Kasumi-1 (cell line): ENCODE measurements at places on chromosomes 7 and 10.
A peak's percentile ranks its signal among the peaks of the same experiment; 100 is the strongest.

DNA sequence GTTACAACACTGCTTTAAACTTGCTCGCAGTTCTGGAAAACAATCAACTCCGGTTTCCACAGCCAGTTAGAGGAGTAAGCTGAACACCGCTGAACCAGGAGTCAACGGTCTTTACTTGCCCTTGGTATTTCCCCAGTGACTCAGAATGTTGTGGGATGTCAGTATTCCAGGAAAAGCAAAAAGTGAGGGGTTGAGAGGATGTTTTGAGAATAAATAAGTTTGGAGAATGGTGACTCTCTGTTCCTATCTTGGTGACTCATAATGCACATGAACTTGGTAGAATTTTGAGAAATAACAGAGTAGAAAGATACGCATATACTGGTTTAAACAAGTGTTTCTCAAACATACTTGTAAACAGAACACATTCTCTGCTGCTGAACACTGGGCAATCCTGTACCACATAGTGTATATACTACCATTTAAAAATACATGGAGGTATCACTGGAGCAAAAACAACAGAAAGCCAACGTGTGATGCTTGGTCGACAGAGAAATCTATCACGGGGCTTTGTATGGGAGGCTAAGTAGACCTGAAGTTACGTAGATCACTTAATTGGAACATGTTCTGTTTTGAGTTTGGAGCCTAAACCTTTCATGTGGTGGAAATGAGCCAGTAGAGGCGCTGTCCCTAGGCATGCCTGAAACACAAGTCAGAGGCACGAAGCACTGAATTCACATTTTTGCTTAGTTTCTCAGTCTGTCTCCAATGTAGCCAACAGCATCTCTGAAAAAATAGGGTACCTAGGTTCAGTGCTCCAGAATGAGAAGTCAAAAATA is 534.3 kb downstream of the PARD3 start:
- no peak for DNase-seq

- DNase-seq = no peak
Observed at GRCh38 chr10:61841338-61841875, 60.1 kb upstream of the ARID5B start.

DNA sequence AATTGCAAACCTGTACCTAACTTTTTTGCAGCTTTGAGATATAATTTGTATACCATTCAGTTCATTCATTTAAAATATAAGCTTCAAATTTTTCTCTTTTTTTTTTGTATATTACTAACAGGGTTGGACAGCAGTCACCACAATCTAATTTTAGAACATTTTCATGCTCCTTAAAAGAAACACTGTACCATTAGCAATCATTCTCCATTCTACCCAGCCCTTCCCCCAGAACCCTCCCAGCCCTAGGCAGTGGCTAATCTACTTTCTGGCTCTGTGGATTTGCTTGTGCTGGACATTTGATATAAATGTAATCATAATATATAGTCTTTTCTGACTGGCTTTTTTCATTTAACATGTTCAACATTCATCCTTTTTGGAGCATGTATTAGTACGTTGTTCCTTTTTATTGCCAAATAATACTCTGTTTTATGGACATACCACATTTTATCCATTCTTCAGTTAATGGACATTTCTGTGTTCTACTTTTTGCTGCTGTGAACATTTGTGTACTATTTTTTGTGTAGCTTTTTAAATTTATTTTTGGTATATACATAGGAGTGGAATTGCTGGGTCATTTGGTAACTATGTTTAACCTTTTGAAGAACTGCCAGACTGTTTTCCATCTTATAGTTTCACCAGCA is 40.9 kb upstream of the ST7 start:
- no peak for DNase-seq

DNA sequence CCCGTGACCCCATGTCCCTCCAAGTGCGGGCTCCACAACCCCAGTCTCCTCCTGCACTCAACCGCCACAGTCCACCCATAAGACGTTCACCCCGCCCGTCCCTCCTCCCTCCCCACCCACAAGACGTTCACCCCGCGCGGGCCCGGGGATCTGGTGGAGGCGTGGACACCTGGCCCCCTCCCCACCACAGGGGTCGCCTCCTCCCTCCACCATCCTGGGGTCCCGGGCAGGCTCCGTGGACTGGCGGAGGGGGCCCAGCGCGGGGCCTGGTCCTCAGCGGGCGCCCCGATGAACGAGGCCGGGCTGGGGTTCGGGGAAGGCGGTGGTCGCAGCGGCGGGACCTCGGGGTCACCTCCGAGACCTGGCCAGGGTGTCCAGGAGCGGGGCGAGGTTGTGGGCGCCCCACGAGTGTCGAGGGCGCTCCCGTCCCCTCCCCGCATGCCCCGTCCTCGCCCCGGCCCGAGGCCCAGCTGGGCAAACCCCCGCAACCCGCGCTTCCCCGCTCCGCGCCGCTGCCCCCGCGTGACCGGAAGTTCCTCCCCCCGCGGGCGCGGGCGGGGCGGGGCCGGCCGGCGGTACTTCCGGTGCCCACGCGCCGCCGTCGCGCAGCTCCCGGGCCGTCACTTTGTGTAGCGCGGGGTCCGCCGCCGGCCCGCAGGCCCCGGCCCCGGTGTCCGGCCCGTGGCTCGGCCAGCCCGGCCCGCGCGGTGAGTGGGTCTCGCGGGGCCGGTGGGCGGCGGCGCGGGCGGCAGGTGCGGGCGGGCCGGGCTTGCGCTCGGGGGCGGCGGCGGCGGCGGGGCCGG is at the start of gene ZNF316:
Gene ZNF316 (plus strand): TSS at position 578 of the 803 bp plus-strand sequence. CDS start 5,092 bp downstream, outside the sequence.
- DNase-seq = no peak

DNA sequence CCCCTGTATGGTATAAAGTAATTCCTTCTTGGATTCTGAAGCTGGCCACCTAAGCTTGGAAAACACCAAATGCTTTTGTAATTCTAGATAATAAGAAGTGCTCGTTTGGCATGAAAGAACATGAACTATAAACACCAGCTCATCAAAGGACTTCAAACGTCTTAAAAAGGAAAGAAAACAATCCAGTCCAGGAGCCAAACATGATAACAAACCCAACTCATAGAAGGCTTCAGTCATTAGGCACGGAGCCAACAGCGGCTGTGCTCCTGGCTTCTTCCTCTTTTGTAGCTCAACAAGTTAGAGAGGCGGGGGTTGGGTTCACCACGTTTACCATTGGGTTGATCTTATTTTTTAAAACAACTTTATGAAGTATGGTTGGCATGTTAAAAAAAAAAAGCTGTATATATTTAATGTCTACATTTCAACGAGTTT is 56.4 kb upstream of the ECHDC3 start:
- peak; percentile 97 for DNase-seq

DNA sequence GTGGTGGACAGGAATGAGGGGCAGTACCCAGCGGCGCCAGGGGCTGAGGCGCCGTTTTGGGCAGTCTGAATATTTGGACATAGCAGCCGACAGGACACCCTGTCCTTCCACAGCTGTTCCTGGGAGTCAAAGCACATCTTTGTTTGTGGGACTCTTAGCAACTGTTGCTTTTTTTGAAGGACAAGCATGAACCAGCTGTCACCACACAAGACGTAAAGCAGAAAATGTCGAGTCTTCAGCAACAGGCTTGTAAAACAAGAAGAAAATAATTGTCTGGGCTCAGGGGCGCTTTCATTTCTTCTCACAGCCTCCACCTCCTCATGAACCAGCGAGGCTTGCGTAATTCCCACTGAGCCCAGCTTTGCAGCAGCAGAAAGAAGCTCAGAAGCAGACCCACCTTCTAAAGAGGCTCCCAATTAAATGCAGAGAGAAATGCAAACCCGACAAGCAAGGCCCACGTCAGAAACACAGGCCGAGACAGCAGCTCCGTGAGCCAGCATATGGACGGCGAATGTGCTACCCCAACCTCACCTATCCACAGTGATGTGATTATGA is 68.9 kb upstream of the DNAAF5 start:
- no peak for DNase-seq

DNA sequence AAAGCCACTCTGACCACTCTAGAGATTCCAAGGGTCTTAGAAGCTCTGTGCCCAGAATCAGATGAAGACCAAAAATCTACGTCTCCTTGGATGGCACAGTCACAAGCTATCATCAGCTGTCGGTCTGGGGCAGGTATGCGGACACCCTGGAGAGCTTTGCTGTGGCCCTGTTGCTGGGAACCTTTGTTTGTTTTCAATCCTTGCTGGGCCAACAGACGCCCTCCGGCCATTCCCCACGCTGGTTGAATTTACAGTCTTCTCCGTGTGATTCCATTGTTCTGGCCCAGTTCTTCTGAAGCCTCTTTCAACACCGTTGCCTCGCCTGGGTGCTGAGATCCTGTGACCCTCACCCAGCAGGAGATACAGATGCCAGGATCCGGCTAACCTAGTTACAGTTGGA is 149.4 kb upstream of the PFKP start:
- no peak for DNase-seq

GRCh38 chr7:48875045-48875916 is 49.1 kb upstream of the CDC14C start:
- DNase-seq = no peak

DNA sequence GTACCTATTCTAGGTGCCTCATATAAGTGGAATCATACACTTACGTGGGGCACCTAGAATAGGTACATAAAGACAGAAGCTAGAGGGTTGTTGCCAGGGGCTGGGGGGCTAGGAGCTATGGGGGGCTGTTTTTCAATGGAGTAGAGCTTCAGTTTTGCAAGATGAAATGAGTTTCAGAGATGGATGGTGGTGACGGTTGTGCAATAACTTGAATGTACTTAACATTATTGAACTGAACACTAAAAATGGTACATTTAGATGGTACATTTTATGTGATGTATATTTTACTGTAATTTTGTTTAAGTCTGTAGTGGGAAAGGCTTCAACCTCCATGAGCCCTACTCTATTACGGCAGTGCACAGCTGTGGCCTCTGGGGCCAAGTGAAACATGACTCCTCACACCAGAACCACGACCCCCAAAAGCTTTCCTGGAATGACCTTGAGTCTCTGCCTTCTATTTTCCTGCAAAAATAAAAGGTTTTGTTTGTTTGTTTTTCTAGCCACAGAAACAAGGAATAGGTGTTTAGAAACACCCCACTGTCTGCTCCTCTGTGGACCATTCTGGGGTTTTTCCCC is 147.3 kb upstream of the PLXNA4 start:
- DNase-seq = no peak

- no peak for DNase-seq
Observed at GRCh38 chr10:89337484-89337883, 9.7 kb downstream of the IFIT3 start.

DNA sequence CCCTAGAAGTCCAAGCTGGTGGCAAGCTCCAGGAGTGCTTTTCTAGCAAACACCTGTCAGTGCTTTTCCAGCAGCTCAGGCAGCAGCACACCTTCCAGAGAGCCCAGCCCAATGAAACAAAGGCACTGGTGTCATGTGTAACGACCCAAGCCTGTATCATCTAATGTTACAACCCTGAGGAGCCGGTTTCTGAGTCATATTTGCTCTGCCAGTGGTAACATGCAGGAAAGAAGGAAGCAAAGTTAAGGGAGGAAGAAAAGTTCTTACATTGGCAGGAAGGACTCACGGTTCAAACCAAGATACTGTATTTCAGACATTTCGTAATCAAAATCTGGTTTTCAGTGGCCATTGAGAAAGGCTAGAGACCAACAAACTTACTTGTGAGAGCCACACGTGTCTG is at the start of gene ANKRD22:
Gene ANKRD22 (minus strand): TSS at position 139 of the 400 bp plus-strand sequence. CDS start 237 bp downstream, outside the sequence.
- peak; percentile 99 for DNase-seq

DNA sequence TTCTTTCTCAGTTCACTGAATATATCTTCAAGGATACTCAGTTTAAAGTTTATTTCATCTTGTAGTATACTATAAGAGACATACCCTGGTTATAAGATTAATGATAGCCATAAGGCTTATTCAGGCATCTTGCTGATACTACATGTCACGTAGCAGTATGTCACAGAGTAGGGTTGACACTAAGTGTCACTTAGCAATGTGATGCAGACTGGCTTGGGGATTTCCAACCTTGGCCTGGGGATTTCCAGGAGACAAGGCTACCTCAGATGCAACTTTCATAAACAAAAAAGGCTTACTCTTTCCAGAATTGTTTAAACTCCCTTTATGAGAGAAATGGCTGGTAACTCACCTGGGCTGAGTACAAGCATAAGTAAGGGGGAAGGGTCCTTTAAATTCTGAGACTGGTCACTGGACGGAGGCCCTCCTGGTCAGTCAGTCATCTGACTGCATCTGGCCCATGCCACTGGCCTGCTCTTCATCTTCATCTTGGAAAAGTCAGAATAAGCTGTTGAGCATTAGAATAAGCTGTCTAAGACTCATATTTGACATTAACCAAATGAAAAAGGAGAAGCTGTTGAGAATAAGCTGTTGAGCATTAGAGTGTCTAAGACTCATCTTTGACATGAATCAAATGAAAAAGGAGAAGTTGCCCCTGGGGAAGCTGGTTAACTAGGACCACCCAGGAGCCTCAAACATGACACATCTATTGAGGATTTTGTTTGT is 9.5 kb downstream of the SLC13A1 start:
- peak; percentile 59 for DNase-seq

DNA sequence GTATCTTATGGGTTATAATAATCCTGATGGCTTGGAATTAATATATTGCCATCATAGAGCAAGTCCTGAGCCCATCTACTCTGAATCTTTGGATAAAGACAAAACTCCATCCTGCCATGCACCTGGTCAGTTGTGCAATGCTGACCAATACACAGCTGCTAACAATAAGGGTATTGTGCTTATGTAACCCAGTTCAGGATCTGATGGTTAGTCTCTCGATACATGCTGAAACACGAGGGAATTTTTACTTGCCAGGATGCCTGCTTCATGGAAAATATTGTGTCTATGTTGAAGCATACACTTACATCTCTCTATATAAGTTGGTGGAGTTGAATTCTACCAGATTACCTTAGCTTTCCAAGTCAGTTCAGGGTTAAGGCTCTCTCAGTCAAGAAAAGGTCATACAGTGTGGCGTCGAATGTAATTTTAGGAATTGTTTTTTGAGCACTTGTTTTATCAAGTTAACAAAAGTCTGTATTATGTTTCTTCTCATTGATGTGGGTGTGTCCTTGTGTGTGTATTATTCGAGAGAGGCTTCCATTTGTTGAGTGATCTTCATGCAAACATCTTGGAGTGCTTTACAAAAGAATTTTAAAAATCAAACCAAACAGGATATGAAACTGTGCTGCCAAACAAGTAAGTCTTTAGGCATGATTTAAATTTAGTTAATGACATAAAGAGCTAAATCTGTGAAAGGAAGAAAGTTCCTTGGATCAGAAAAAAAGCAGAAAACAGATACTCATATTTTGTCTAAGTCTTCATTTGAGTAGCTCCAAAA is 449.1 kb downstream of the SUGCT start:
- DNase-seq = no peak

GRCh38 chr7:141649865-141650634 is 51.9 kb downstream of the DENND11 start:
- DNase-seq = peak; percentile 91

DNA sequence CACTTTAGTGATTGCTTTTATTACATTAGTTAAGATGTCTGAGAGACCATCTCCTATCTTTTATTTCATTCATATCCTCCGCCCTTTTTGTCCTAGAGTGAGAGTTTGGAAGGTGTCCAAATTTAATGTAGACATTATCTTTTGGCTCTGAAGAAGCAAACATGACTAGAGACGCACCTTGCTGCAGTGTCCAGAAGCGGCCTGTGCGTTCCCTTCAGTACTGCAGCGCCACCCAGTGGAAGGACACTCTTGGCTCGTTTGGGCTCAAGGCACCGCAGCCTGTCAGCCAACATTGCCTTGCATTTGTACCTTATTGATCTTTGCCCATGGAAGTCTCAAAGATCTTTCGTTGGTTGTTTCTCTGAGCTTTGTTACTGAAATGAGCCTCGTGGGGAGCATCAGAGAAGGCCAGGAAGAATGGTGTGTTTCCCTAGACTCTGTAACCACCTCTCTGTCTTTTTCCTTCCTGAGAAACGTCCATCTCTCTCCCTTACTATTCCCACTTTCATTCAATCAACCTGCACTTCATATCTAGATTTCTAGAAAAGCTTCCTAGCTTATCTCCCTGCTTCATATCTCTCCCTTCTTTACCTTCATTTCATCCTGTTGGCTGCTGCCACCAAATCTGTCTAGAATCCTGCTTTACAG is 10.4 kb upstream of the CLCN1 start:
- DNase-seq = peak; percentile 68
